T-cell (primary cell): ENCODE measurements at places on chromosomes 6 and 20.
A peak's percentile ranks its signal among the peaks of the same experiment; 100 is the strongest.

DNA sequence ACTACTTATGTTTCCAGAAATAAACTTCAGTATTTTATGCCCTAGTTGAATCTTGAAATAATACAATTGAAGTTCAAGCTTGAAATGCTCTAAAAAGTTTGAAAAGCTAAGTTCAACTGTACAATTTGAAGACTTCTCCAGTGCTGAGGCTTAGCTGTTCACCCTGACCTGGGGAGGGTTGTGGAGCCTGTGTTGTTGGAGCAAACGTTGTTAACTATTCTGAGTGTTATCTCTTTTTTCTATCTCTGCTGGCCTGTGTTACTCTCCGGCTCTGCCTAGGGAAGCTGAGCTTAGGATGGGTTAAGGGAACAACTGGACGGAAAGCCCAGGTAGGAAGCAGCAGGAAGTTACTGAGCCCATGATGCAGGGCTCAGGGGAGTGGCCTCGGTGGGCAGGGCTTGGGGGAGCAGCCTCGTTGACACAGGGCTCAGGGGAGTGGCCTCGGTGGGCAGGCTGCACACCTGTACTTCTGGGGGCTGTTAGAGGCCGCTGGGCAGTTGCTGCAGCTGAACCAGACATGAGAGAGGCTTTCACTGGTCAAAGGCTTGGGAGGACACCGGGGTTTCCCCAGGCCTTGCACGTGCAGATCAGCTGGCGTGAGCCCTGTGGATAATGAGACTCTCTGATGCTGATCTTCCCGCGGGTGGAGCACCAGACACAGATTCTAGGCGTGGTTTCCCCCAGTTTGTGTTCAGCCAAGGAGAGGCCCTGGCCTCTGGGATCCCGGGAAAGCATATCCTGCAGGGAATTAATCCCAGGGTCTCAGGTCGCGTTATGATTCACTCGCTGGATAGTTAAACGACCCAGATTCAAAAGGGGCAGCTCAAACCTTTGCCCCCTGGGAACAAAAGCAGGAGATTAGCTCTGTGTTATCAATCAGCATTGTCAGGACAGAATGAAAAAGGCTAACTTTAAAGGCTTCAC lies 58.9 kb downstream of the ERMARD start:
- DNase-seq: no peak

DNA sequence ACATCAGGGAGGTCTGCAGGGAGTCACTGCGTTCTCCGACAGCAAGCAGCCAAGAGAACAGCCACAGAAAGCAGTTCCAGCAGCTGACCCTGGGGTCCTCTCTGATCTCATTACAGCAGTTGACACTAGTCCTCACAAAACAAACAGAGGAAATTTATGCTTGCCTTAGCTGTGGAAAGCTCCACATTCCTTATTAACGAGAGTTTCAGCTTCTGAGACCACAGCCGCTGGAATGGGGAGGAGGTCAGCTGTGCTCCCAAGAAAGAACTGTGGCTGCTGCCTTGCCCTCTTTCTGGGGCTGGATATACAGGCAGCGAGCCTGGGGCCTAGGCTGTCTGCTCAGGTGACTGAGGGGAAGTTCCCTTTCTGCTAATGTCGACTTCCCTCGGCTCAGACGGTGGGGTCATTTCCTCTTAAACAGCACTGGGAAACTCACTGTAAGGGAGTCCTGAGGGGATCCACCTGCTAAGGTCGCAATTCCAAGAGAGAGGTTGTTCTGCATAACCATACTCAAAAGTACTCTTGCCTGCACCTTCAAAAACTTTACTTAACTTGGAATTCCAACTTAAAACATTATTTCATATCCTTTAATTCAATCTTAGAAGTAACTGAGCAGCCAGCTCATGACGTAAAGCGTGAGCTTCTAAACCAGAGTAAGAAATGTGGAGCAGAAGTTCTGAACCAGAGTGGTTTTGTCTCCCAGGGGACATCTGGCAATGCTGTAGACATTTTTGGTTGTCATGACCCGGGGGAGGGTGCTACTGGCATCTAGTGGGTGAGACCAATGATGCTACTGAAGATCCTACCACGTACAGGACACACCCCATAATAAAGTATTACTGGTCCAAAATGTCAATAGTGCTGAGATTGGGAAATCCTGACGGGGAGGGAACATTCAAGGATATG lies 80.3 kb downstream of the BACH2 start:
- peak; percentile 65 for DNase-seq

DNA sequence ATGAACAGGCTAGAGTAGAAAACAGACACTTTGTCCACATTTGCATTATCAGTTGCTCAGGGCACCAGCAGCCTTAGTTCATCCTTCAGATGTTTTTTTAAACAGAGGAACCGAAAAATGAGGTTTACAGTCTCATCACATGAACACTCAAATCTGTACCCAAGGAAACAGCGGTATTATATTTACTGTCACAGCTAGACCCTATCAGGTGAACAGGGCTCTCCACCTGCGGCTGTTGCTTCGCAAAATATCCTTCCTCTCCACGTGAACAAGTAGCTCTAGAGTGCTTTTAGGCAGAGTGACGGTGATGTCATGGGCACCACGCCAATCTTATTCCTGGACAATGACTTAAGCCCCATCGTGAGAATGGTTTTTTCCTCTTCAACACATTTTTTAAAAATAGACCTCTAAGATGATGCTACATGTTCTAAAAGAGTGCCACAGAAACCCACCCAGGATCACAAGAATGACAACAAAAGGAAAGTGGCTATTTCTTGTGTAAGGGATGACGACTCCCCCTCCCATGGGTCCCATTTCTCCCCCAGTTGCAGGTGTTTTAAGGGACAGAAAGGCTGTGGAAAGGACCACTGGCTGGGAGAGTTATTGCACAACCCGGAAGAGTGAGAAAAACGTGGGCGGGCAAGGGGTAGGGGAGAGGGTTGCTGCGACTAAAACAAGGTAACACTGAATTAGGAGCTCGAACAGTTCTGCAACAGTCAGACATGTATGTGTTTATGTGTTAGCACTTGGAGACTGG lies 77.7 kb downstream of the EFHC1 start:
- no peak for DNase-seq

- DNase-seq: no peak
These were observed 471.5 kb downstream of the CD109 start for GRCh38 chr6:74167511-74167910.

- no peak for DNase-seq
These were observed 36.3 kb downstream of the CLIC5 start for GRCh38 chr6:45979311-45979710.

- no peak for DNase-seq
These were observed 118.2 kb downstream of the CD24 start for GRCh38 chr6:106856227-106856874.
